Hematopoietic multipotent progenitor cell treated with erythropoietin and hydrocortisone succinate and interleukin-3 and kit ligand, for 6 days (in vitro differentiated cells): ENCODE measurements at places on chromosomes 16 and 17.

DNA sequence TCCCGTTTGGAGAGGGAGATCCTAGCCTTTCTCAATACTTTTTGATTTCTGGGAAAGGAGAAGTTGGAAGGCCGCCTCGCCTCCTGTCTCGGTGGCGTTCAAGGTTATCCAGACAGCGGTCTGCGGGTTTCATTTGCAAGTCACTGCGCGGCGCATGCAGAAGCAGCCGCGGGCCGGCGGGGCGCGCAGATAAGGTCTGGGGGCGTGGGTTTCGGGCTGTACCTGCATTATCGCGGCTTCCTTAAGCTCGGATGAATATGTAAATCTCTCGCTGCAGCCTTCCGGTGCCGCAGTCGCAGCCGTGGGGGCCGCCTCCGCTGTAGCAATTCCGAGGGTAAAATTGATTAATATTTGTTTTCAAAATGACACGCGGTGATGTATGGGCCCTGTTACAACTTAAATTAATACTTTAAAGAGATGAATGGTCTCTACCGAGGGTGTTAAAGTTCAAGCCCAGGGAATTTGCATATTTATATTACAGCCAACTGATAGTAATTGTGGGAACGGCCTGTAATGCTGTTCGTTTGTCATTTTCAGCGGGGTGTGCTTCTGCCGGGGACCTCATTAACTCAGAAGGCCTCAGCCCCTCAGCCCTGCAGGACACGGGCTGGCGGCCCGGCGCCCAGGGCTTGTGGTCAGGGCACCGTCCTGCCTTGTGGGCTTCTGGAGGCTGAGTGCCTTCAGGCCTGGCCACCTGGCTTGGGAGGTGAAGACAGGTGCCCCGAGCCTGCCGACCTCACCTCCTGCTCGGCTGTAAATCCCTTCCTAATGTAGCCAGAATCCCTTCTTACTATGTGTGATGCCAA lies 99.4 kb downstream of the CYLD start:
- DNase-seq = peak; percentile 95

GRCh38 chr16:78681743-78682142 lies 582.3 kb downstream of the WWOX start:
- DNase-seq = no peak

DNA sequence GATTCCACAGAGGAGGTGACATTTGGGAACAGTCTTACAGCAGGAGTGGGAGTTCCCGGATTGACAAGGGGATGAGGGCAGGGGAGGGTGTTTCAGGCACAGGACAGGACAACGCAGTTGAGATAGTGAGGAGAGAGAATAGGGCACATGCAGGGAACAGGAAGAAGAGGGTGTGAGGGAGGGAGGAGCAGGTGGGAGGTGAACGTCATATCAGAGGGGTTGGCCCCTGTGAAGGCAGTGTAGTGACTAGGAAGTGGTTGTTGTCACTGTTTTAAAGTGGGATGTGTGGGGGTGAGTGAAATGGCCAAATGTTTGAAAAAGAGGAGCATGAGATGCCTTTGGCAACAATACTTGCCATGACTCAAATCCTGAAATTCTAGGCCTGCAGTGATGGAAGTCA lies 12.2 kb downstream of the PRKCB start:
- DNase-seq = peak; percentile 28

DNA sequence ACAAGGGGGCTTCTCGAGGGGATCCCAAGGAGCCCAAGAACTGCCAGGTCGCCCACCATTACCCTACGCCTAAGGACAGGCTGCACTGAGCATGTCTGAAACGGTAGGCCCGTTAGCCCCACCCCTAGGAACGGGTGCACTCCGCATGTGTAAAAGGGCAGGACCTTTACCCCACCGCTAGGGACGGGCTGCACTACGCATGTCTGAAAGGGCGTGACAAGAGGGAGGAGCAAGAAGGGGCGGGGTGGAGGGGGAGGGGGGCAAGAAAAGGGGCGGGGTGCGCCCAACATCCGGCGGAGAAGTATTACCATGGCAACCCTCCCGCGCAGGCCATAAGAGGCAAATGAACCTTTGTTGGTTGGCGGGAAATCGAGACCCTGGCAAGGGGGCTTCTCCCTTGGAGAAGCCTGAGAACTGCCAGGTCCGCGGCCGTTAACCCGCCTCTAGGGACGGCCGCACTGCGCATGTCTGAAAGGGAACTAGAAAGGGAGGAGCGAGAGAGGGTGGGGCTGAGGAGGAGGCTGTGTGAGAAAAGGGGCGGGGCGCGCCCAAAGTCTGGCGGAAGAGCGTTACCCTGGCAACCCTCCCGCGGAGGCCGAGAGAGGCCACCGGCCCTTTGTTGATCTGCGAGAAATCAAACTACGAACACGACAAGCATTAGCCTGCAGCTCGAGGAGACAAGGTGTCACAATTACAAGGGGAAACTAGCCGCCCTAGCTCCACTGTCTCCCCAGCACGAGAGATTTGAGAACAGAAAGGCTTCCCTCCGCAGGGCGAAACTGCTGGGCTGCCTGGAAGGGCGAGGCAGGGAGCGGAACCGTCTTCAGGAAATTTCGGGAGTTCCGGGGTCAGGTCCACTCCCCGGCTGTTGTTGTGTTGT lies 2046.8 kb downstream of the TP53TG3F start:
- DNase-seq = no peak

DNA sequence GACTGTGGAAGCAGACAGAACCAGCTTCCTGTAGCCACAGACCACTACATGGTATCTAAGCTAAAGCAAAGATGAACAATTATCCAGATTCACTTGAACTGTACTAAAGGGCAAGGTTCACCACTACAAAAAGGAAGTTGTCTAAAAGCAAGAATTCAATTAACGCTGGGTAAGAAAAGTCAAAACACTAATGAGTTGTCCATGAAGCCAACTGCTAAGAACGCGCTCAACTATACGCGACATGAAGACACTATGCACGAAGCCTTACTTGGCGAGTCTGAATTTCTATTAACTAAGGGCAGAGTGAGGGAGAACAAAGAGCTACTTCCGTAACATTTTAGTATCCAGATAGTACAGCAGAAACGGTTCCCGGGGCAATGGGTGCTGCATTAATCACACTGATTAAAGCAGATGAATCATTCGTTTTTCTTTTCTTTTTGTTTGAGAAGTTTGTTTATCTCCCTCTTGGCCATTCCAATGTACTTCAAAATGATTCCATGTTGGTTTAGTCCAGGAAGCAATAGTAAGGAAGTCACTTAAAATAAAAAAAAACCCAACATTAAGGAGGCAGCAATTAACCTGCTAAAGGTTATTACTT lies 2.8 kb upstream of the RPS15A start:
- no peak for DNase-seq

GRCh38 chr17:67750067-67750466 lies 32.3 kb downstream of the NOL11 start:
- no peak for DNase-seq

DNA sequence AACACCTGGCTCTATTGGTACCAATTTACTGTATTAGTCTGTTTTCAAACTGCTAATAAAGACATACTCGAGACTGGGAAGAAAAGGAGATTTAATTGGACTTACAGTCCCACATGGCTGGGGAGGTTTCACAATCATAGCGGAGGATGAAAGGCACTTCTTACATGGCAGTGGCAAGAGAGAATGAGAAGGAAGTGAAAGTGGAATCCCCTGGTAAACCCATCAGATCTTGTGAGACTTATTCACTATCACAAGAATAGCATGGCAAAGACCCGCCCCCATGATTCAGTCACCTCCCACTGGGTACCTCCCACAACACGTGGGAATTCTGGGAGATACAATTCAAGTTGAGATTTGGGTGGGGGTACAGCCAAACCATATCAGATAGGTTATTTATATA lies 22.6 kb upstream of the GOSR1 start:
- no peak for DNase-seq

DNA sequence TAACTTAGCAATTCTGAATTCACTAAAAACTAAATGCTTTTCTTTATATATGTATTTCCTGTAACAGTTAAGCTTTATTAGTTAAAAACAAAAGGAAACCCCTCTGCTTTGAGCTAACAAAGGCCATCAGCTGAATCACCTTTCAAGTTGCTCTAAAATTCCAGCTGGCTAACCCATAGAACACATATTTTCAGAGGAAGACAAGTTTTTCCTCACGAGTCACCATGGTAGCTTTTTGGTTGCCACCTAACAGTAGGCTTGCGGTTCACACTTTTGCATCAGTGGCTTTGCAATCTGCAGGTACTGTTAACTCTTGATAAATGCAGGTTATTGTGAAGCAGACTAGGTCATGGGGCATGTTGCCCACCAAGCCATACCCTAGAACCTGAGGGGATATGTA lies 57.6 kb upstream of the IRX5 start:
- DNase-seq = no peak

GRCh38 chr17:15377200-15377599 lies 35.8 kb upstream of the TEKT3 start:
- no peak for DNase-seq

- no peak for DNase-seq
These were observed 140.2 kb downstream of the USP31 start for GRCh38 chr16:23009075-23009474.
